Esophagus muscularis mucosa (tissue), 4 donors: ENCODE measurements at places on chromosomes 5 and 9. TPM values are rescaled to one million over a fixed set of nuclear protein-coding genes. Genes with fewer than 3 reads are reported as not detected.

FBP2 gene
- total RNA-seq = not detected

PCA3 gene
- under 0.01 TPM for total RNA-seq

SPAAR gene
- 2.1 TPM for total RNA-seq

OR13C9 gene
- not detected for total RNA-seq

ACER2 gene
- 1.8 TPM for total RNA-seq

NDUFA8 gene
- 76.4 TPM for total RNA-seq

MARVELD2 gene
- total RNA-seq = 0.99 TPM

ACTBL2 gene
- total RNA-seq = not detected

PCDHGB5 gene
- 6.9 TPM for total RNA-seq

HMCN2 gene
- 9.1 TPM for total RNA-seq

TMEM8B gene
- total RNA-seq = 26.4 TPM

WWC1 gene
- total RNA-seq = 3.5 TPM

EIF4EBP3 gene
- total RNA-seq = 7.8 TPM

RANBP17 gene
- 16.7 TPM for total RNA-seq

BAAT gene
- total RNA-seq = not detected

EQTN gene
- total RNA-seq = not detected

LRRC70 gene
- total RNA-seq = 2.0 TPM

CLIC3 gene
- 2.5 TPM for total RNA-seq

GPX8 gene
- 12.5 TPM for total RNA-seq

DMGDH gene
- 3.3 TPM for total RNA-seq
